ENCODE measurements at places on chromosomes 2 and 18. TPM values are rescaled to one million over a fixed set of nuclear protein-coding genes. Genes with fewer than 3 reads are reported as not detected.

The KIAA2012 gene
- not detected for total RNA-seq

The ZNF385B gene
- not detected for total RNA-seq

The ANKRD29 gene
- not detected for total RNA-seq

The ARMC9 gene
- 2.1 TPM for total RNA-seq

The DSG1 gene
- total RNA-seq, result not detected

The RELCH gene
- total RNA-seq, result 21.8 TPM

The FEV gene
- not detected for total RNA-seq

The ANKRD62 gene
- not detected for total RNA-seq

The TRIM43 gene
- not detected for total RNA-seq

The HOXD10 gene
- total RNA-seq, result not detected

The STARD6 gene
- not detected for total RNA-seq

The RUFY4 gene
- 1.9 TPM for total RNA-seq

The LOXHD1 gene
- 0.07 TPM for total RNA-seq

The DYNAP gene
- total RNA-seq, result not detected

The KHK gene
- 11.9 TPM for total RNA-seq

The CENPA gene
- total RNA-seq, result 43.2 TPM

The FHOD3 gene
- total RNA-seq, result not detected

The ALPP gene
- total RNA-seq, result not detected

The CASP8 gene
- 78.7 TPM for total RNA-seq

The SLC38A11 gene
- not detected for total RNA-seq

The CNTNAP5 gene
- total RNA-seq, result not detected

The NRP2 gene
- 2.5 TPM for total RNA-seq

The SMAD2 gene
- total RNA-seq, result 249 TPM

The AOX1 gene
- total RNA-seq, result 0.83 TPM

The GNAL gene
- total RNA-seq, result 1.6 TPM

The CREG2 gene
- not detected for total RNA-seq

The PSMD14 gene
- total RNA-seq, result 69.8 TPM

The ME2 gene
- total RNA-seq, result 75.2 TPM

The TRABD2A gene
- total RNA-seq, result 35.1 TPM

The MC5R gene
- not detected for total RNA-seq

The GPR45 gene
- total RNA-seq, result not detected

All from activated T-cell treated with anti-CD3 and anti-CD28 coated beads, Interleukin-2, amount 50 U/mL, for 72 hours (primary cell).